Stimulated activated CD4-positive, alpha-beta T cell treated with anti-CD3 and anti-CD28 coated beads, Interleukin-12 subunit alpha, Interleukin-12 subunit beta, amount 100 ng/mL, for 4 hours (primary cell): ENCODE measurements at places on chromosomes 7 and 10.

GRCh38 chr7:94392393-94392786 is 2.3 kb upstream of the COL1A2 start:
- DNase-seq, result no peak

GRCh38 chr10:63718421-63718820 is 197.2 kb downstream of the REEP3 start:
- no peak for DNase-seq

DNA sequence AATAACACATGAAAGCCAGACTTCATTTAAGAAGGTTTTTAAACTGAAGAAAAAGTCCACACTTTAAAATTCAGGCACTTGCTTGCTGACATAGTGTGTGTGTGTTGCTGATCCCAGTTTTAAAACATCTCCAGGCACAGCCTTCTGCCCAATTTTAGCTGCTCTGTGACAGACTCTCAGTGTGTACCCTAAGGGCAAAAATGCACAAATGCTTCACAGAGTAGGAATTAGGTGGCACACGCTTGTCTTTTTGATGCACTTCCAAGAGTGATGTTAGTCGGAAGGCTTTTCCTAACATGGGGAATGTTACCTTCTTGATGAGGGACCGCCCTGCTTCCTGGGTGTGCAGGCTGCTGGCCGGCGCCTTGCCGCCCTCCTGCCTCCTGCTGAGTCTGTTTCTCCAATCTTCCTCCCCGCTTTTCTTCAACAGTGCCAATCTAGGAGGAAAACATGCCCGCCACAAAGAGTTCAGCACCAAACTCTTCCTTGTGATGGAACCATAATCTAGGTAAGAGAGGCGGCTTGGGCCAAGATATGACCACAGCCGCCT is 122.3 kb downstream of the SVIL start:
- no peak for DNase-seq

DNA sequence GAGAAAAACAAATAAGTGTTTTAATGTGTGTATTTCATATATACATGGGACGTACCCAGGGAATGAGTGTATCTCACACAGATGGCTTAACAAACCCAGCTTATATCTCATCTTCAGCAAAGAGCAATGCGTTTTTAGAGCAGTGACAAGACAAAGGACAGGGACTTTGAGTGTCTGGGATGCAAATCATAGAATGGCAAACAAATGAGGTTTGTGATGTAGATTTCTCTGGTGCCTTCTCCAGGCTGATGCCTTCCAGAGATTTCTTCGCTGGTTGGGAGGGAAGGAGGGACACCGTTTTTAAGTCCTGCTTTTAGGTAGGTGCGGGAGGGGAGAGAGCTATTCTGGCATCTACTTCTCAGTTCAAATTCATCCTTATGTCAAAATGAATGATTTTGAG is 16.6 kb downstream of the LANCL2 start:
- DNase-seq, result no peak

GRCh38 chr10:62250594-62251198 is 17.9 kb downstream of the RTKN2 start:
- no peak for DNase-seq

GRCh38 chr10:86651021-86651471 is 3.3 kb upstream of the OPN4 start:
- DNase-seq, result no peak

- no peak for DNase-seq
Observed at GRCh38 chr10:47019155-47020145, 108.2 kb downstream of the PTPN20 start.
